HL-60 (cell line): ENCODE measurements at places on chromosomes 12 and 14.

- no peak for DNase-seq
Observed at GRCh38 chr12:79547735-79548609, 142.8 kb downstream of the PAWR start.

GRCh38 chr14:70045844-70046535, 142.8 kb downstream of the SLC8A3 start:
- DNase-seq = peak; percentile 6

DNA sequence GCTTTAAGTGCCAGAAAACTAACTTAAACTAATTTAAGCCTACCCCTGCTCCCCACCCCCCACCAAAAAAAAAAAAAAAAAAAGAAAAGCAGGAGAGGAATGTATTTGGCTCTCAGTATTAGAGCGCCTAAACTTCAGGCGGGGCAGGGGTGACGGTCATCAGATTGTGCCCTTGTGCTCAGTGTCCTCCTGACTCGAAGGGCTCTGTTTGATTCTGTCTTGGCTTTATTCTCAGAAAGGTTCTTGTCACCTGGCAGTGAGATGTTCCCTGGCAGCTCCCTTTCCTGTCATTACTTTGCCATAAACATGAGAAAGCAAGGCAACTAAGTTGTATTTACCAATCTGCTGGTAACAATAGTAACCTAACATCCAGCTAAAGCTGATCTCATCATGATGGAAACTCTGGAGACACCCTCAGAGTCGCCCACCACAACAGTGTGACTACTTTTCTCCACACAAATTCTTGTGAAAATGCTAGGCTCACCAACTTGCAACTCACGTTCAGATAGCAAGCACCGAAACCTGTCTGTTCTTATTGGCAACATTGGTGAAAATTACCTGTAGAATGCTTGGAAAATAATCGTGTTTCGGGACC, 39.0 kb upstream of the WNK1 start:
- no peak for DNase-seq

DNA sequence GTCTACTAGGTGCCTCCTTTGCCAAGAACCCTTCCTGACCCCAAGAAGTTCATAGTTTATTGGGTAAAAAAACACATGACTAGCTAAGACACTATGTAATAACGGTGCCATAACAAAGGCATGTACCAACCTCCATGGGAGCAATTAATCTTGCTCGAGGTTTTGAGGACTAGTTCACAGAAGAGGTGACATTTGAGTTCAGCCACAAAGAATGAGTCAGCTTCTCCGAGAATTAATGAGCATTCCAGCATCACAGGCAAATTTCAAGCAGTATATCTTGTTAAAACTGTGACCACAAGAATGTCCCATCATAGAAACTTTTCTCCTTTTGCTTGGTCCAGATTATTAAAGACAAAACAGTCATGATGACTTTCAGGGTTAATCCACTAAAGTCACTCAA, 113.0 kb upstream of the RAP1B start:
- no peak for DNase-seq

- peak; percentile 29 for DNase-seq
Observed at GRCh38 chr12:132561427-132562156, 48.8 kb downstream of the LRCOL1 start.

DNA sequence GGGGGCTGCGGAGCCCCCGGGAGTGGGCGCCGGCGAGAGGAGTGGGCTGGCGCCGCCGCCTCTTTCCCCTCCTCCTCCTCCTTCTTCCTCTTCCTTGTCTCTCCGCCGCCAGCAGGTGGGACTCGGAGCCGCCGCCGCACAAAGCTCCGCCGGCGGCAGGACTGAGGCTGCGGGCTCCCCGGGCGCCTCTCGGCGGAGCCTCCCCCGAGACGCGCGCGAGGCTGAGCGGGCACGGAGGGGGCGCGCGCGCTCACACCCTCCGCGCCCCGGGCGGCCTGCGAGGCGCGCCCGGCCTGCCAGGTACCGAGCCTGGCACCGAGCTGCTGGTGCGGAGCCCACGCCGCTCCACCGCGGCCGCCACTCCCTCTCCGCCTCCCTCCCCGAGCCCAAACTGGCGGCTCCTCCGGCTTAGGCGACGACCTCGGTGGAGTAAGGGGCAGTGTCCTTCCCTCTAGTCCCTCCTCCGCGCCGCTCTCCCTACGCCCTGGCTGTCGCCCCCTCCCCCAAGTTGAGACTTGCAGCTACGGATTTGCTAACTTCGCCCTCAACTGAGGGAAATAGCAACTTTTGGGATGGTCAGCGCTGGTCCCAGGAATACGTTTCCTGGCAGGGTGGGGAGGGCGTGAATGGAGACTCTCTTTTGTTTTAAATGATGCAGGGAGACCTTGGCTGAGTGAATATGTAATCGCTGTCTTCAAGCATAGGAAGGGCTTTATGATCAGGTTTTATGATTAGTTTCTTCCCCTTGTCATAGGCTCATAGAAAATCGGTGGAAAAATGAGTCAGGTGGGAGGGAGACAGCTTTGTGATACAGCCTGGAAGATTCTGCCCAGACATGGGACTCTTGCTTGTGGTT, 199.5 kb upstream of the CAND1 start:
- peak; percentile 10 for DNase-seq

DNA sequence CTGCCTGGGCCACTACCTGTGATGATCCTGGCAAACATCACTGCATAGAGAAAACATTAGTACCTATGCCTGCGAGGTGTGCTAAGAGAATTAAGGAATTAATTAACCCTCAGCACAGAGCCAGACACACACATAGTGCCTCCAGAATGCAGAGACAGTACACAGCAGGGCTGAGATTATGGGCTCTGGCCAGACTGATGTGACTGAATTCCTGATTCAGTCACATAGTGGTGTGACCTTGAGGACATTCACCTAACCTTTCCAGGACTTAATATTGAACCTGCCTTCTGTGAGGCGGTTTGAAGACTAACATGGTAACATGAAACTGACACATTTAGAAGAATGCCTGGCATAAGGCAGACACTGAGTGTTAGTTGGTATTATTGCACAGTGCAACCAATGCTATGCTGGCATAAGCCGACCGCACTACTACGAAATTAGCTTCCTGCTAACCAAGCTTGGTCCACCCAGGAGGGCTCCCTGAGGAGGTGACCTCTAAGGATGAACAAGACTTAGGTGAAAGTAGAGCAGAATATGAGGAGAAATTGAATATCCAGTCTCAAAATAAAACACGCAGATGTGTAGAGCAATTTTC, 32.0 kb upstream of the SELPLG start:
- no peak for DNase-seq

DNA sequence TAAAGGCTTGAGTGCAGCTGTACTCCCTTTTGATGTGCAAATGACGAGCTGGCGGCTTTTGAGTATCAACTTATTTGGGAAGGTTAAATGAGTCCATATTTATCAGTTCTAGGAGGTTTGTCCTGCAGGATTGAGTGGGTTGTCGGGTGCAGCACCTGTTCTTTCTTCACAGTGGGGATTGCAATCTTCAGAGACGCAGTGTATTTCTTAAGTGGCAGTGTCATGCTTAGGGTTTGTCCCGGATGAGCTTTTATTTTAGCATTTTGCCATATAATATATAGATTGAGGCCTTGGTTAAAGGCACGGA, 1.2 kb downstream of the FUT8 start:
- DNase-seq = no peak

DNA sequence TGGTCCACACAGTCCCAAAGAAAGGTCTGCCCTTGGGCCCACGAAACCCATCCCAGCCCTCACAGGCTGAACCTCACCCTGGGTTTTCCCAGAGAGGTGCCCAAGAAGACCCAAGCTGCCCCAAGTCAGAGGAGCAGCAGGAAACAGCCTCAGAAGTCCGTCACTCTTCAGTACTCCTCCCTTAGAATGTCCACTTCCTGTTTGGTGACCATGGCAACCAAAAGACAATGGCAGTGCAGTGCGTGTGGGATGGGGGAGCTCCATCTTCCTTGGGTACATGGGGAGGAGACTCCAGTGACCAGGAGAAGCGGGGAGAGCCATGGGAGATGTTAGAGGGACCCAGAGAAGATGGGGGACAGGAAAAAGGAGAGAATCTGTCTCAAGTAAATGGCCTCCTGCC, 11.3 kb downstream of the SELPLG start:
- DNase-seq = peak; percentile 41

DNA sequence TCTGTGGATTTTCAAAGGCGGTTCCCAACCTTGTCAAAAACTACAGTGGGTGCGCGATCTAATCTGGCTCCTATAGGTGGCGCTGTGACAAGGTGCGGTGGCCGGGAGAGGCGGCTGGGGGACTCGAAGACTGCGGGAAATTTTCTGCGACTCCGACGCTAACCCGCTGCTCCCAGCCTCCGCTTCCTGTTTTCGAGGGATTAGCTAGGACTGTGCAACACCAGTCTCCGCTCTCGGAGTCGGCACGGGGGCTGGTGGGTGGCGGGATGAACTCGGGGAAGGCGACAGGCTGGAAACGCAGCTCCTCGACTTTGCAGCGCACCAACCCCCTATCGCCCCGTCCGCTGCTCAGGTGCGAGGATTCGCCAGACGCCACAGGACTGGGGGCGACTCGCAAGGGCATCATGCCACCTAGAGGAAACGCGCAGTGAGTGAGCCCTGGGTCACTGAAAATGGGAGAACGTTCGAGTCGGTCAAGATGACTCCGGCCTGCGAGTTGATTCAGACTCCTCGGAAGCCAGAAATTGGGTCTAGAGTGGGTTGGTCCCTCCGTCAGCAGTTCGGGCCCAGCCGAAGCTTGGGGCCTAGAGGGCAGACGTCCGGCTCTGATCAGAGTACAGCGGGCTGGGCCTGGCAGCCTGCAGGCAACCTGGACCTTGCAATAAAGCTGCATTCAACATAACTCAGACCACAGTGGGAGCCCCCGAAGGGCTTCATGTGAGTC, 5.5 kb upstream of the PAX9 start:
- DNase-seq = no peak

DNA sequence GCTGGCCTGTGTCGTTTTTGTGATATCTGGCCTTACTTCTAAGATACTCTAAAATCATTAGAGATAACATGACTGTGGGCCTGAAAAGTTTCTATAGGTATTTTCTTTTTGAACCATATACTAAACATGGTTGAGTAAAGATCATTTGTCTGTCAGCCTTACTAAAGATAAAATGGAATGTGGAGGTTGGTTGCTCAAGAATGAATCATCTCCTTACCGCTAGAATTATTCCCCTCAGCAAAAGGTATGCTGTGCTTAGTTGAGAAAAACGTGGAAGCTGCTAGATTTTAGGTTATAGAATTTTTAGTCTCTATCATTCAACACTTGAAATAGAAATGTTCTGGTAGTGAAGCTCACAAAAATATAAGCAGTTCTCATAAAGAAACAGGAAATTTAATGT, 407.3 kb downstream of the AEBP2 start:
- no peak for DNase-seq
